ENCODE measurements at places on chromosomes 1 and 21.

DNA sequence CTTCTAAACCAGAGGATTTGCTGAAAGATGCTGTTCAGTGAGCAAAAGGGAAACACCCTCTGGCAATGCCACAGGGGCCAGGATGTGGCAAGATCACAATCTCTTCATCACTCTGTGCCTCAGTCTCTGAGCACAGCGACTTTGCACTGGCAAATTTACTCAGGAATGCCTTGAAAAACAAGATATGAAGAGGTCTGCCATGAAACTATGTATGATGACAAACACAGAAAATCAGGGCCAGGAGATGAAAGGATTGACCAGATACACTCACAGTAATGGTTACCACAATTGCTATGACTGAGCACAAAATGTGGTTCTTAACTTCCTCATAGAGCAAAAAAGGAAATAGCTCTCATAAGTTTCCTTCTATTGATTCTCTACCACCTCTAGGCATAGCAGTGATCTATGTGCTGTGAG is 5.8 kb downstream of the TTC13 start:
- DNase-seq = peak; percentile 42

- no peak for DNase-seq
These were observed 876 bp downstream of the LRRC7 start for GRCh38 chr1:69568421-69569174.

- DNase-seq = no peak
These were observed 59.8 kb upstream of the ATP1B1 start for GRCh38 chr1:169046671-169047070.

DNA sequence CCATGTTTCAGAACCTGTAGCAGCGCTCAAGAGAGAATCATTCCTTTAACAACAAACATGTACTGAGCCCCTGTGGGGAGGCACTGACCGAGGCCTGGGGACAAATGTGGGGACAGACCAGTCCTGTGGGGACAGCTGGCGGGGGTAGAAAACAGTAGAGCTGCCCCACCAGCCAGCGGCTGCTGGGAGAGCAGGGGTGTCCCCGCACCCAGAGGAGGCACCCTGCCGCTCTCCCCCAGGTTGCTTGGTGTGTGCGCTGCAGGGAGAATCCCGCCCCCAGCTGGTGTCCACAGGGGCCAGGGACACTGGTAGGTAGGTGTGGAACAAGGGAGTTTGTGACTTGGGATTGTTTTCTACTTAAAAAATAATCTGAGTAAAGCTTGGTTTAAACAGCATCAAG is 62.1 kb downstream of the ADARB1 start:
- no peak for DNase-seq

DNA sequence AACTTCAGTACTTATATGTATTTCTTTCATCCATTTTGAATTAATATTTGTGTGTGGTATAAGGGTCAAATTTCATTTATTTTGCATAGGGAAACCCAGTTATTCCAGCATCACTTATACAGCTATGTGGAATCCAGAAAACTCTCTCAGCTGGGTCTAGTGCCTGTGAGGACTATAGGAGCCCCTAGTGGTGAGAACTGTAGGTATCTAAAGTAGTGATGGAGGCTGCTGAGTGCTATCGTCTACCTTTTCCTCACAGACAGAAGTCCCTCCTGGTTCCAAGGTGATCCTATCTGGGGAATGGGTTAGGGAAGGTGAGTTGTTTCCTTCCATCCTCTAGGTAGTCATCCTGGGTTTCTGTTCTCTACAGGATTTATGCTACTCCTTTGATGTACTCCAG is 352.0 kb upstream of the C1orf87 start:
- no peak for DNase-seq

DNA sequence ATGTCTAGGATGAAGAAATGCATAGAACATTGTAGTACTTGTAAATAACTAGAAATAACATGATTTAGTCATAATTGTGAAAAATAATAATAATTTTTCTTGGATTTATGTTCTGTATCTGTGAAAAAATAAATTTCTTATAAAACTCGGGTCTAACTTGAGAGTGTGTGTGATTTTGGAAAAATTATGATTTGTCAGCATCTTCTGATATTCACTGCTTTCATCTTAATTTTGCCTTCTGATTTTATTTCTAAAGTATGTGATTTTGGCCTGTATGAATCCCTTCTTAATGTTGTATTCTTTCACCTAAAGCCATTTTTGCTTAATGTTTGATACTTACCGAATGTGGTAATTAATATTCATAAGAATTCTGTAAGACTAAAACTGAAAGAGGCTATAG is 14.3 kb downstream of the IFI44 start:
- DNase-seq = no peak

DNA sequence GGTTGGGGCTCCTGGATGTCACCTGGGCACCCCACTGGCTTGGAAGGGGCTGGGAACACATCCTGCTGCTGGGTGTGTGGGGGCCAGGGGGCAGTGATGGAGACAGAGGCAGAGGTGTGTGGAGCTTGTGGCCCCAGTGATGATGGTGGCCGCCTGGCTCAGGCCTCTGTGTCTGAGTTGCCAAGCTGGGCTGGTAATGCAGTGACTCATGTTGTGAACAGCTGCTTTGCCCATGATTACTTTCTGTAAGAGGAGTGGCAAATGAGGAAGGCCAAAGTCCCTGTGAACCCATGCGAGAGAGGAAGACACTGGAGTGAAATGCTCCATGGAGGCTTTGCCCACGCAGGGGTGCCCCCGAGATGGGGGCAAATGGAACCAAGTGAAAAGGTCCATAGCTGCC is 86.8 kb downstream of the KCNJ6 start:
- DNase-seq = no peak
